ENCODE measurements at places on chromosomes 5 and 9.

DNA sequence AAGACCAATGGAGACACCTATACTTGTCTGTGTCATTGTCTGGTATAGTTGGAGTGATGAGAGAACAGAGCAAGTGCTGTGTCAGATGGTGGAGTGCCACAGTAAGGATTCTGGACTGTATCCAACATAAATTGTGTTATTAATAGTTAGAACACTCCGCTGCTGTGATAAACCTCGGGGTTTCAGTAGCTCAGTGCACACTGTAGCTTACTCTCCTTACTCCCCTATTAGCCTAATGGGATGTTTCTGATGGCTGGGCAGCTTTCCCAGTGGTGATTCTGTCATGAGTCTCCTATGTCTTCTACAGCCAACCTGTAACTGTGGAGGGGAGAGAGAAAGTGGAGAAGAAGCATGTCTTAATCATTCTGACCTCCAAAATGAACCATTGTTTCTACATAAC lies 127.6 kb upstream of the PTCH1 start:
- no peak for DNase-seq

DNA sequence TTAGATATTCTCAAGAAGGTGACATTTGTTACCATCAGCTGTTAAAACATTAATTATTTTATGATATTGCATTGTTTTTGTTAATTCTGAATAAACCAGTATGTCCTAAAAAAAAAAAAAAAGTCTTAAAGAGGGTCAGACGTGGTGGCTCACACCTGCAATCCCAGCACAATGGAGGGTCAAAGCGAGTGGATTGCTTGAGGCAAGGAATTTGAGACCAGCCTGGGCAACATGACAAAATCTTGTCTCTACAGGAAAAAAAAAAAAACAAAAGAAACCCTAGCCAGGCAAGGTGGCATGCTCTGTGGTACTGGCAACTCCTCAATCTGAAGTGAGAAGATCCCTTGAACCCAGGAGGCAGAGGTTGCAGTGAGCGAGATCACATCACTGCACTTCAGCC lies 46.8 kb downstream of the CYLC2 start:
- DNase-seq = no peak

GRCh38 chr9:107251756-107252322 lies 31.2 kb upstream of the RAD23B start:
- DNase-seq = no peak

DNA sequence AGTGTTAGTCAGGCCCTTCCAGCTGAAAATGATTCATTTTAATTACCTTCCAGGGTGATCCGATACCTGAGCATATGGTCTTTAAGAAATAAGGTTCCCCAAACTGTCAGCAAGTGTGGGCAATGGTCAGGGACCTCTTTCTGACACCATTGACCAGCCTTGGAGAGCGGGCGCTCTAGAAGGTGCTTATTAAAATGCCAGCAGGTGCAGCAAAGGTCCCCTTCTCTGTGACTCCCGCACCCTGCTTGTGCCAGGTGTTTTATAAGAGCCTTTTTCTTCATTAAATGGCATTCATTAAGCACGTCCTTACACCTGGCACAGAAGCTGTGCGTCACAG lies 85.3 kb downstream of the MVB12B start:
- DNase-seq = no peak

GRCh38 chr5:132457371-132458225 lies 33.0 kb downstream of the IRF1 start:
- no peak for DNase-seq

DNA sequence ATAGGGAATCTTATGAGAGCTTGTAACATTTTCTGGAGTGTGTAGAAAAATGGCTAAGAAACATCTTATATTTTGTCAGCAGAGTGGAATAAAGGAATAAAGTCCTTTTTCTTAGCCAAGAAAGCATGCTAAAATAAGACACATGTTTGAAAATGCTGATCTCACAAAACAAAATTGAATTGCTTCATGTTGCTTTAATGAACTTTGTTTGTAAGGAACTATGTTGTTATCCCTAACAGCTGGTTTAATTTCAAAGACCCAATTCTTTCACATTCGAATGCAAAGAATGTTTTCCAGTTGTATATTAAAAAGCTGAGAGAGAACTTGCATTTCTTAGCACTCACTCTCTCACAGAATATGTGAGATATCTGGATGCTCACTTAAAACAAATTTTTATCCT lies 107.6 kb downstream of the MUSK start:
- DNase-seq = no peak

- no peak for DNase-seq
These were observed 61.4 kb downstream of the RASA1 start for GRCh38 chr5:87329114-87329513.

- no peak for DNase-seq
These were observed 85.1 kb downstream of the GIN1 start for GRCh38 chr5:103034662-103035392.

GRCh38 chr9:4973246-4973645 lies 11.8 kb upstream of the JAK2 start:
- no peak for DNase-seq

DNA sequence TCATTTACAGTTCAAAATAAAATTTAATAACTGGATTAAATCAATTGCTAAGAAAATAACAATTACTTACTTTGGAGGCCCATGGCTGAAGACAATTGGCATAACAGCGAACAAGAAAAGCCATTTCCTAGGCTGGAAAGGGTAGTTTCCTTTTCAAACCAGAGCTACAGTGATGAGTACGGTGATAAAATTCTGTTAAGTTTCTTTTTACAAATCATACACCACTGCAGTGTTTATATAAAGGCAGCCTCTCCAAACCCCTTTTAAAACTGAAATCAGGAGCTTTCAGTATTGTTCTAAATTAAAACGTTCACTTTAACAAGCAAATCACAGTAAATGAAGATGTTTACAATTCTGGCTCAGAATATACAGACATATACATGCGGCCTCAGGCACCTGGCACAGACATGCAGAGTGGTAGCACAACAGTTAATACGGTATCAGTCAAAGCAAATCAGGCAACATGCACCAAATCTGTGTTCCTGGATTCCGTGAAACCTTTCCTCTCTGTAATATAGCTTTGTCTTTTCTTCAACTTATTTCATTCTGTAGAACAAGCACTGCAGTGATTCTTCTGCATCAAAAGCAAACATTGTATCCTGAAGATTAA lies 102.9 kb downstream of the RAPGEF6 start:
- DNase-seq = no peak

GRCh38 chr9:91055845-91056244 lies 254.2 kb downstream of the SYK start:
- no peak for DNase-seq

- no peak for DNase-seq
These were observed 551 bp downstream of the N4BP3 start for GRCh38 chr5:178113841-178114324.

DNA sequence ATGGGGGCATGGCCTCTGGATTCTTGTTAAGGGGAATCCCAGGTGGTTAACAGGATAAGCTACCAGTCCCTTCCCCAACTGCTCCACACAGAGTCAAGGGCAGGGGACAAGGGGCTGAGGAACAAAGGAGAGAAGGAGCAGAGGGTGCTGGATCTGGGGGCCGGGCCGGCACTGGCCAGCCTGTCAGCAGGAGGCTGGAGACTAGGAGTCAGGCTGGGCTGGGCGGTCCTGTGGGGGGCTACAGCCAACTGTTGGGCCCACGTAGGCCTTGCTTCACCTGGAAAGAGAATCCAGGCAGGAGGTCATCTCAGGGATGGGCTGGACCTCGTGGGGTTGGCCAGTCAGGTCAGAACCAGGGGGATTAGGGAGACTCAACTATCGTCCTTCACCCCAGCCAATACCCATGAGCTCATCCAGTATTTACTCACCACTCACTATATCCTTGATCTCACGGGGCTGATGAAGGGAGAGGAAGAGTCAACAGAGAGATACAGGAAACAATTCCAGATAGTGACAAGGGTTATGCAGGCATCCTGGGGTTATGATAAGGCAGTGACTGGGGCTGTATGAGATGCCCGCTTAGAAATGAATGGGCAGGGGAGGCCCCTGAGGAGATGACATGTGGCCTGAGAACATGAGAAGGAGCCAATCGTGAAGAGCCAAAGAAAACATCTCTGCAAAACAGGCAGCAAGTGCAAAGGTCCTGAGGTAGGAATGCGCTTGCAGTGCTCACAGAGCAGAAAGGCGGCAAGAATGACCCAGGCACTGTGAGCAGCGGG lies 47.9 kb upstream of the SLC25A51 start:
- no peak for DNase-seq

DNA sequence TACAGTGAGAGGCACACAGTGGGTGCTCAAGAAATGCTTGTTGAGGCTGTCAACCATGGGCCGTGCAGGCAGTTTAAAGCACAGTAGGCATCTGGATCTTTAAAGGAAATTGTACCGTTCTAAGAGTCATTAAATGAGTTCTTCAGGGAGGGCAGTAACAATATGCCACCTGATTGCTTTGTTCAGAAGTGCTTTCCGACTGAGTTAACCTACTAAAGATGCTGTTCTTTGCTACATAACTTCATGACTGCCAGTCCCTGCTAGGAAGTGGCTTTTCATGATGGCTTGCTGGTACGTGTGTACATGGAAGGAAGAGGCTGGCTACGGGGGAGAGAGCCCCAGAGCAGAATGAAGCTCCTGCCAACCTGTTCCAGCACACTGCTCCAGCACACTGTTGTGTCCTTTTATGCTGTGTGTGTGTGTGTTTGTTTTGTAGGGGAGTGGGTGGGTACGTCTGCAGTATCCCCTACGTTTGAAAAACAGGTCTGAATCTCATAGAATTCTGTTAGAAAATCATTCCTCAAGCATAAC lies 41.9 kb upstream of the PPP2R2B start:
- DNase-seq = no peak

DNA sequence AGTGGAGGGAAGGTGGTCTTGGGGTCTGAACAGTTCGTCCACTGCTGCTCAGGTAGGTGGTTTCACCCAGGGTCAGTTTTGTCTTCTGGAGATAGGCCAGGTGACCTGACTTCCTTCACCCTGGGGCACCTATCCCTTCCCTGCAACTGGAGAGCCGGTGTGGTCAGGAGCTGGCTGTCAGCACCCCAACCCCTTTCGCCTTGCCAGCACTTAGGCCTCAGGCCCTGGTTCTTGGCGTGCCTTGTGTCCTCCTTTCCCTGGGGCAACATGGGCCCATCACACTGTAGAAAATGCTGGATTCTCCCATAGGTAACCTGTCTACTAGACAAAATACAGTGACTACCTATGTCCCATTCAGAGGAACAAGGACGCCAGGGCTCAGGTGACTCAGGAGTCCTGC lies 13.1 kb downstream of the PROP1 start:
- DNase-seq = no peak

DNA sequence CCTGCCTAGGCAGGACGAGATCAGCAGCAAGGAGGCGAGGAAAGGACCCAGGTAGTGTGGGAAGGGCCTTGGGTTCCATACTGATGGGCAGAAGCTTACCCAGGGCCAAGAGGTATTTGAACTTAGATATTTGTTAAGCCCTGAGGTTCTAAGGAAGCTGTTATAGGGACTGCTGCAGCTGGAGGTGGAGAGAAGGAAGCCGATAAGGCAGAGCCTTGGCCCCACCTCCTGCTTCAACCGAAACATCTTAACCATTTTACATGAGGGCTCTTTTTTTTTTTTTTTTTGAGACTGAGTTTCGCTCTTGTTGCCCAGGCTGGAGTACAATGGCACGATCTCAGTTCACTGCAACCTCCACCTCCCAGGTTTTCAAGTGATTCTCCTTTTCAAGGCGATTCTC lies 8.6 kb upstream of the AQP3 start:
- no peak for DNase-seq

DNA sequence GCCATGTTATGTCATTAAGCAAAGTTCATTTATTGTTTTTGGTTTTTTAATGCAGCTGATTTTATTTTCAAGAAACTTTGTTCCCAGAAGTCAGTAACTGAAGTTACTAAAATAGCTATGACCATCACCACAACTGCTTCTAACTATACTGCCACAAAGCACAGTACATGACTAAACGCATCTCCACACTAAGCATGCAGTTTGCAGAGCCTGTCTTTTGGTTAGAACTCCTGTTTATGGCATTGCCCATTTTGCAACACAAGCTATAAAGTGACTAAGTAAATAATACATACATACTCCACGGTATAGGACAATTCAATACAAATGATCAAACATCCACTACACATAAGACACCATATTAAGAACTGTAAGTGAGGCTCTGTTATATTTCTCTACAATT lies 109.7 kb downstream of the MLLT3 start:
- DNase-seq = no peak

GRCh38 chr9:79559495-79560181 lies 12.1 kb upstream of the TLE4 start:
- DNase-seq = no peak

GRCh38 chr5:145847499-145848497 lies 12.7 kb upstream of the PRELID2 start:
- DNase-seq = no peak

Data from GM18507 (cell line).